Thyroid gland (tissue), 4 donors: ENCODE measurements at places on chromosomes 2 and 18. TPM values are rescaled to one million over a fixed set of nuclear protein-coding genes. Genes with fewer than 3 reads are reported as not detected.

The GATA6 gene
- total RNA-seq = 15.9 TPM

The CLEC4F gene
- total RNA-seq = not detected

The MC2R gene
- total RNA-seq = not detected

GRCh38 chr2:30300456-30301221, 69.3 kb downstream of the LBH start:
- no peak for DNase-seq

- no peak for DNase-seq
Measured at GRCh38 chr2:37871456-37872191, 53.5 kb upstream of the RMDN2 start.

DNA sequence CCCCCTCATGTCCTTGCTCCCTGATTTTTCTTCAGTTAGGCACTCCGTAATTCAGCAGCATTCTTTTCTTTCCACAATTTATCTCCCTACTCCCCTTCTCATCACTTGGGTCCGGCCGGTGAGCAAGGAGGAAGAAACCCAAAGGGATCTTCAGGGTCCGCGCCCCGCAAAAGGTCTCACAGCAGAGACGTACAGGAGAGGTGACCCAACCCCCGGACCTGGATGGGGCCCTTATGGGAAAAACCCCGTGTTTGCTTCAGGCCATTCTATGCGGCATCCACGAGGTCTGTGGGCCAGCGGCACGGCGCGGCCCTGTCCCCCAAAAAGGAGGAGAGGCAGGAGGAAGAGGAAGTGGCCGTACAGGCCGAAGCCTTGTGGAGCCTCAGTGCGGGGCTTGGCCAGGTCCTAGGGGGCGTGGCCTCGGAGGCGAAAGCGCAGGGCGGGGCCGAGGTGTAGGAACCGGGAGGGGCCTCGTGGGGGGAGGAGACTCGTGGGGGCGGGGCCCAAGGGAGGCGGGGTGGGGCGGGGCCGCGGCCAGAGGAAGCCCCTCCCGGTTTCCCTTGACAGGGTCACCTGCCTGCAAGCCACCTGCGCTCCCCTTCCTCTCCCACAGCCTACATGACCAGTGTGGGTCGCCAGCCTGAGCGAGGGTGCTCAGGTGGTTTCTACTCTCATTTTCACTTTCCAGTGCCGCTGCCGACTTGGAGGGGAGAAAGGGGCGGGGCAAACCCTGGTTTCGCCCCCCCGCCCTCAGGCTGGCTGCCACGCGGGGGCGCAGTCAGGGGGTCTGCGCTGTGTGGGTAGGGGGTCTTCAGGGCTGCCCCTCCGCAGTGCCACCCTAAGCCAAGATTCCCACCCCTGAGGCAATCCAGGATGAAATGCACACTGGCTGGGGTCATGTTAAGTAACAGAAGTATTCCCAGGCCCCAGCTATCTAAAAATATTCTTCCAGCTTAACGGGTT, 156.4 kb upstream of the XPO1 start:
- DNase-seq = peak; percentile 95

DNA sequence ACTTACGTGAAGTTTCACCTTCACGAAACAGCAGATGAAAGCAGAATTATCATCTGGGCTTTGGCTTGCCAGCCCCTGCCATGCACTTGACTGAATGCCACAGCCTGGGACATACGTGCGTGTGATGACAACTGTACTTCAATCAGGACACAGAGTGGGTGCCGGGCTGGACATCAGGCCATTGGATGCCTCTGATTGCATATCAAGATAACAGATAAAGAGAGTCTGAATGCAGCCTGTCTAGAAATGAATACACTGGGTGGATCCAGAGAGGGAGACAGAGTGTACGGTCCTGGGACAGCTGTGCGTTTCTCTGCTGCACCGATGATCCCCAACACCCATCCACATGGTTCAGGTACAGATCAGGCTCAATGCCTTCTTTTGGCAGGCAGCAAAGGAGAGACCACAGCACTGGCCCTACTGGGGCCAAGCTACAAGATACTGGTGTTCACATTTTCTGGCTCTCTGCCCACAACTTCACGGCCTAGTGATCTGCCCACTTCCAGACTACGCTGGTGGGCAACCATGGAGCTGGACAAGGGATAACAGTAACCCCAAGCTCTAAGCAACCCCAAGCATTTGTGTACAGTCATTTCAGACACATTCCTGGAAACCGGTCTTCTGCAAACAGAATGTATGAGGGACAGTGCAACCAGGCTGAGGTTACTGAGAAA, 35.6 kb downstream of the FBLN7 start:
- peak; percentile 61 for DNase-seq

DNA sequence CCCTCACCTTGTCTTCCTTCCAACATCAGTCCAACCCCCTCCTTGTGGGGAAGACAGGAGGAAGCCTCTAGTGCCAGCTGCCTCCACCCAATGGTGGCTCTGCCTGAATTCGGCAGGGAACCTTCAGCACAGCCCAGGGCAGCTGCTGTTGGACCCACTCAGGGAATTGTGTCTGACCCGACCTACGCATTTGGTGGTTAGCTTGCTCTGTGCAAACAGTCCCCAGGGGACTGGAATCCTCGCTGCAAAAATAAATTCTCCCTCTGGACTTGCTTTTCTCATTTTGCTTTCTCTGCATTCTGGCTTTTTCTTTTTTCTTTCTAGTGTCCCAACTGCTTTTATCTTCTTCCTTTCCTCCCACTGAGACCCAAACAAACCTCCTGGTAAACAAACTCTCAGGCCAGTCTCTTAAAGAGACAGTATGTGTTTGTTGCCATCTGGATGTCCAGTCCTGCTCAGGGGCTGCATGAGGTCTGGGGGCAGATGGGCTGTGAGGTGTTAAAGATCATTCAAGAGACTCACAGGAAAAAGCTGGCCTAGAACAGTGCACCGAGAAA, 137.7 kb upstream of the HAAO start:
- DNase-seq = no peak
